Fibroblast of skin of scalp (primary cell): ENCODE measurements at places on chromosomes 1 and 21.

DNA sequence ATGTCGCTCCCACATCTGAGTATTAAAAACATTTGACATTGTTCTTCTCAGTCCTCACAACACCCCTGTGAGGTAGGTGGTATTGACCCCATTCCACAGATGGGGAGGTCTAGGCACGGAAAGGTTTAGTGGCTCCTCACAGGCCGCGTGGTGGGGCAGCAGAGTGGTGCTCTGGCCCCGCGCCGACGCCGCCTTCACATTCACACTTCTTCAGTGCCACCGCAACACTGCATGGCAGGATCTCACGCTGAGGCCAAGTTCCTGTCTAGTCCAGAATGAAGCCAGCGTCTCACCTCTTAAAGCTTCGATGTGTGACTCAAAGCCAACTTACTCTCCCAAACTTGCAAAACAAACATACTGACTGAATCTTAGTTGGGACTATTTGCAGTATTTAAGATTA is 12.1 kb downstream of the ICMT start:
- DNase-seq = no peak

DNA sequence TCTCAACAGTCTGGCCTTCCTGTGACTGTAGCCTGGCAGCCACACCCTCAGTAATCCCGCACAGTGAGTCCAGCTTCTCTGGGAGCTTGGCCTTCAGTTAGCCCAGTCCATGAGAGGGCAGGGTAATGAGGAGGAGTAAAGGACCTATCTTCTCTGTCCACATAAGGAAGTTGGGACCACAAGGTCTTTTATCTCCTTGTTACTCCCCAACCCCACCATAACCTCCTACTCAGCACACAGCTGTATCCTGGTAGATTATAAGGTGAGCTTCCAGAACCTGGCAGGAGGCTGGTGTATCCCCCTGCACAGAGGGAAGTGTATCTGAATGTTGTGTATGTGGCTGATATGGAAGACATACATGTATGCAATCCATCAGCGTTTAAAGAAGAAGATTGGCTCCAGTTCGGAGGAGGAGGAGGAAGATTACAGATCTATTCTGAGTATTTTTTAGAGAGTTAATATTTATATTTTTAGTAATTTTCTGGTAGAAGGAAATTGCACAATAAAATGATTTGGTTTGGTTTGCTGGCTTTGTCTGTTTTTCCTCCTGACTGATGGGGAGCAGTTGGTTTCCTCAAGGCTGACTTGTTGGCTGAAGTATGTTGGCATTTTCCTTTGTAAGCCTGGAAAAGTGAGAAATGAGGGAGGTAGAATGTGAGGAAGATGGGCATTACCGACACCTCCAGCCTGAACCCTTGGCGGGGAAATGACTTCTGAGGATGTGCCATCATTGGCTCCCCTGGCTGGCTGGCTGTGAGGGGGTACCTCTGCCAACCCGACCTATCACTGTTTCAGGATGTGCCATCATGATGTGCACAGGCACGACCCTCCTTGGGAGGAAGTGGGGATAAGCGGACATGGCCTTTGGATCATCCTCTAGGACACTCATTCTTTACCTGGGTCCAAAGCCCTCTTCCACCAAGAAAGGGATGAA is 5.0 kb downstream of the C1orf226 start:
- no peak for DNase-seq

DNA sequence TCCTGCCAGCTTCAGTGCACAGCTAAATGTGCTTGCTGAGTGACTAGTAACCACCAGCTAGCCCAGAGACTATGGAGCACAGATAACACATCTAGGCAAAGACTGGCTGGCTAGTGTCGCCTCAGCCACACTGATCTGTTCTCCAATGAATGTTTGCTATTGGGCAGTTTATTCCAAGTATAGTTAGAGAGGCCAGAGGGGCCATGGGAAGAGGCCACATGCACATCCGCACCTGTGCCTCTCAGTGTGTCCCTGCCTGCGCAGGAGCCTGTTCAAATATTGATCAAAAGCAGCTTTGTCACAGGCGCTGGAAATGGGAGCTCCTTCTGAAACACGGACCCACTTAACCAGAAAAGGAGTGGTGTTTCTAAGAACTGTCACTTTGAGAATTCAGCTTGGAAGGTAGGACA is 51.3 kb upstream of the ATP1A1 start:
- no peak for DNase-seq

DNA sequence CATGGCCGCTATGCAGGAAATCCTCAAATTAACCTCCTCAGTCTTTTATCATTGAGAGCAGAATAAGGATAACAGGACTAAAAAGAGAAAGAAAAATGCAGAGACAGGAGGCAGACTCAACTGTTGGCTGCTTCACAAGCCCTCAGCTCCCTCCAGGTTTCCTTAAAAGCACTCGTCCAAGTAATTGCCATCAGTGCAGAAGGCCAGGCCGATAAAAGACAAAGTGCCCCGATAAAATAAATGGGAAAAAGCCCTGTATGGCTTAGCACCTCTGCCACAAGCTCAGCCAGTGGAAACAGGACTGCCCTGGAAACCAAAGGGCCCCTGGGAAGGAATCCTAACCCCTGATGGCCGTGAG is 8.1 kb downstream of the S100A6 start:
- no peak for DNase-seq

- peak; percentile 55 for DNase-seq
Measured at GRCh38 chr1:242454262-242455051, 70.0 kb downstream of the PLD5 start.

DNA sequence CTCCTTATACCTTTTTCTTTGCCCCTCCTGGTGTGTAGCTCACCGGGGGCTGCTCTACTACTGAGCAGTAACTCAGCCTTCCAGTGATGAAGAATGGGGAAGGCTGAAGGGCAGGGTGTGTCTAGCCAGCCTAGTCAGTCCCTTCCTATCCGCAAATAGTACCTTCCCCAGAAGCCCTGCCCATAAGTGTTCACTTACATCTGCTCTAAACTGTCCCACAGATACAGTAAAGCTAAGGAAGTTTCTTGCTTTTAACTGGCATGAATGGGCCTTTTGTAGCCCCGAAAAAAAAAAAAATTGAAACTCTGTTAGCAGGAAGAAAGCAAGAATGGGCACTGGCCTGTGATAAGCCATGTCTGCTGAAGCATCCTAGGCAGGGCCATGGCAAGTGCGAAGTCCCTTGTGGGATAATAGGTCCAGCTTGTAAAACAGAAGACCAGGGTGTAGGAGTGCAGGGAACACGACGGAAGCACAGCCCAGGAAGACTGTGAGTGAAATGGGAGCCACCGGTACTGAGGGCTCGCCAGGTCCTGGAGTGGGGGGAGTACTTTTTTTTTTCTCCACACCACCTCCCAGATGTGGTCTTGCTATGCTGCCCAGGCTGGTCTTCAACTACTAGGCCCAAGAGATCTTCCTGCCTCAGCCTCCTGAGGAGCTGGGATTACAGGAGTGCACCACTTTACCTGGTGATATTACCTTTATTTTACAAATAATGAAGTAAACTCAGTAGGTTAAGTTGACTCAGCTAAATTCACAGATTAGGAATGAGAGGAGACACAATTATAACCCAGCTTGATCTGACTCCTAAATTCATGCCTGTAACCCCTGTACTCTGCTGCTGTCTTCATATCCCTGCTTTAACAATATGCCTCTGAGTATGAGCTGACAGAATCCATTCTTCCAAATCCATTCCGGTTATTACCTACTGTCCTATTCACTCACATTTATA is 347.5 kb downstream of the SMYD3 start:
- no peak for DNase-seq

DNA sequence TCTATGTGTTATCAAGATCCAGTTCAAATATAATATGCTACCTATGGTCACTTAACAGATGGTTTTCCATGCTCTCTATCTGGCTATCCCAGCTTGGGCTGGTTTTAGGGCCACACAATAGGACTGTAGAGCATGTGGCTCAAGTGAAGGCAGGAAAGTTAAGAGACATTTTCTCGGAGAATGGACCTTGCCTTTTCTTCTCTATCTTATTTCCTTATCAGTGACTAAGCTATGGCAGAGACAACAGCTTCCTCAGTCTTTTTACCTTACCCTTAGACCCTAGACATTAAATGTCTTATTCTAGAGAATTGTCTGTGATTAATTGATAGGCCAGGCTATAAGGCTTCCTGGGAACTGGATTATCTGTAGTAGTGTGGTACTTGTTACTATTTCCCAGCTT is 28.1 kb downstream of the CD101 start:
- DNase-seq = no peak

DNA sequence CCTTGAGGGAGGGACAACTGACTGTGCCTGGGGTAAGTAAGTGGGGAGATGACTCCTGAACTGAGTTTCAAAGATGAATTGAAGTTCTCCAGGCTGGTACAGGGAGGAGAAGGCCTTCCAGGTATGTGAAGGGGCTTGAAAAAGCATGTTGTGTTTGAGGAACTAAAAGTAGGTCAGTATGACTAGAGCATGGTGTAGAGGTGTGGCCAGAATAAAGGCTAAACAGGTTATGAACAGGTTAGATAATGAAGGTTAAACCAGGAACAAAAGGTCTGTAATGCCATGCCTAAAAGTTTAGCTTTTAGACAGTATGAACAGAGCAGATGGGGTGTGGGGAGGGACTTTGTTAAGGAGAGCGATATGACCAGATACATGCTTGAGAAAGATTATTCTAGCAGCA is 7.3 kb upstream of the CLSPN start:
- no peak for DNase-seq
